ENCODE measurements at places on chromosomes 5 and 9.
A peak's percentile ranks its signal among the peaks of the same experiment; 100 is the strongest.

GRCh38 chr9:80326105-80326504 is 754.3 kb downstream of the TLE4 start:
- DNase-seq, result no peak

GRCh38 chr9:127968700-127969383 is 11.9 kb downstream of the EEIG1 start:
- no peak for DNase-seq

DNA sequence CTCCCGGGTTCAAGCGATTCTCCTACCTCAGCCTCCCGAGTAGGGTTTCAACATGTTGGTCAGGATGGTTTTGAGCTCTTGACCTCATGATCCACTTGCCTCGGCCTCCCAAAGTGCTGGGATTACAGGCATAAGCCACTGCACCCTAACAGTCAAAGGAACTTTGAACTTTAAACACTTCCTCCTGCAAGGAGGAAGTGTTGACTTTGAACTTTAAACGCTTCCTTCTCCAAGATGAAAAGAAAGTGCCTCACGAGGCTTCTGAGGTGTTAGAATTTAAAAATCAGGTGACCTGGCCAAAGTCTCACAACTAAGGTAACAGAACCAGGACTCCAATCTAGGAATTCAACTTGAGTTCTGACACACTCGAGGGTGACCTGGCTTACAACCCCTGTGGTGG is 150.9 kb downstream of the BRINP1 start:
- no peak for DNase-seq

DNA sequence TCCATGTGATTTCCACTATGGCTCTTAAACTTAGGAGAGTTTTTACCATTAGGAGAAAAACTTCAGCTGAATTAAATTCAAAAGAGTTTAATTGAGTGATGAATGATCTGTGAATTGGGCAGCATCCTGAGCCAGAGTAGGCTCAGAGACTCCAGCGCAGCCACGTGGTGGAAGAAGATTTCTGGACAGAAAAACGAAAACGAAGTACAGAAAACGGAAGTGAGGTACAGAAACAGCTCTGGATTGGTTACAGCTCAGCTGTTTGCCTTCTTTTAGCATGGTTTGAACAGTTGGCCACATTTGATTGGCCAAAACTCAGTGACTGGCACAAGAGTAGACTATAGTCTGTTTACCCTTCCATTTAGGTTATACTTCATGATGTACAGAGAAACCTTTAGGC is 69.2 kb upstream of the PLPP1 start:
- DNase-seq, result no peak

GRCh38 chr9:137070201-137070905 is at the start of gene SAPCD2:
Gene SAPCD2 (minus strand): TSS chr9:137070557. CDS start chr9:137070460, 97 bp downstream.
- DNase-seq, result peak; percentile 77

Data from activated CD4-positive, alpha-beta T cell treated with anti-CD3 and anti-CD28 coated beads for 4 hours (primary cell).